ENCODE measurements at places on chromosomes 2 and 18.

GRCh38 chr18:8339952-8340351 is 269.3 kb upstream of the RAB12 start:
- DNase-seq = no peak

DNA sequence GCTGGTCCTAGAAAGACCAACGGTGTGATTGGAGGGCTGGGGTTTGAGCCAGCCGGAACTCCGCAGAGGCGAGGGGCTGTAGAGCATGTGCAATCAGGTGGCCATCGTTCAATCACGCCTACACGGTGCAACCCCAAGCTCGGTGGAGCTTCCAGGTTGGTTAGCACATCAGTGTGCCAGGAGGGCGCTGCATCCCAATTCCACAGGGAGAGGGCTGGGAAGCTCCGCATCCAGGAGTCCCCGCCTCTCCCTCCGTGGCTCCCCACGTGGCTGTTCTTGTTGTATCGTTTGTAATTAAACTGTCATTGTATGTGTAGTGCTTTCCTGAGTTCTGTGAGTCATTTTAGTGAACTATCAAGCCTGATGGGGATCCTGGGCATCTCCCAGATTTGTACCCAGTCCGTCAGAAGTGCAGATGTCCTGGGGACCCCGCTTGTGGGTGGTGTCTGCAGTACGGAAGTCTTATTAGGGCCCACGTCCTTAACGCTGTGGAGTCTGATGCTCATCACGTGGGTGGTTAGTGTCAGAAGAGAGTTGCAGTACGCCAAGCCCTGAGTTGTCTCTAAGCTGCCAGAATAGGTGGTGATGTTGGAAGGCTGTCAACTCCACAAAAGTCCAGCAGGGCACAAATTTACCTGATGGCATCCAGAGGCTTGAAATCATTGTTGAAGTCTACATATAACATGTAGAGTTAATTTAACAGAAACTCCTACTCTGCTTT is 20.6 kb upstream of the AMMECR1L start:
- DNase-seq = no peak

GRCh38 chr2:161745866-161746614 is 121.8 kb downstream of the SLC4A10 start:
- no peak for DNase-seq

GRCh38 chr2:119439574-119440500 is 8.2 kb downstream of the TMEM37 start:
- DNase-seq = no peak
